ENCODE measurements at places on chromosomes 7 and 10.
A peak's percentile ranks its signal among the peaks of the same experiment; 100 is the strongest.

DNA sequence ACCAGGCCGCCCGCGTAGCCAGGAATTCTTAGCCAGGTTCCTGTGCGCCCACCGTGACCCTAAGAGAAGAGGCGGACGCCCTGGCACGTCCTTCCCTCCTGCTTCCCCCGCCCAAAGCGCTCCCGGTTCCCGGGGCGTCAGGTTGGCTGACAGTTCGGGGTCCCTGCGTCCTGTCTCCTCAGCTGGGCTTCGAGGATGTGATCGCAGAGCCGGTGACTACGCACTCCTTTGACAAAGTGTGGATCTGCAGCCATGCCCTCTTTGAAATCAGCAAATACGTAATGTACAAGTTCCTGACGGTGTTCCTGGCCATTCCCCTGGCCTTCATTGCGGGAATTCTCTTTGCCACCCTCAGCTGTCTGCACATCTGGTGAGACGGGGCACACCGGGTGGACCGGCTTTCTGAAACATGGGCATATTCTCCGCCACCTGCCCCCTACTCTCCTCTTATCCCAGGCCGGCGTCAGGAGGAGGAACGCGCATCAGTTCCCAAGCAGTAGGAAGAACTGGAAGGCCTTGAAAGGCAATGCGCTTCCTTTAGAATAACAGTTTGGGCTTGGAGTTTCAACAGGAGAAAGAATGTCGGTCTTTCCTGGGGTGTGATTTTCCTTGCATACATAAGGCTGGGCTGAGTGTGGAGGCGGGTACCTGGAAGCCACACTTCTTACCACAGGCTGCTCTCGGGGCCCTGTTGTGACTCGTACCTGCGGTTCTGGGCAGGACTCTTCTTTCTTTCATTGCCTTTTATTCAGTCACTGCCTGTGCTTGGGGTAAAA, 728 bp downstream of the CAV2 start:
- H3K4me1 ChIP-seq, result peaks cover 46% of the 10 kb centered on the region
- H3K36me3 ChIP-seq, result no peaks in the 10 kb centered on the region
- peak overlapping the region; percentile 70 for H3K4me3 ChIP-seq
- DNase-seq, result peak; percentile 29
- H3K27me3 ChIP-seq, result no peaks in the 10 kb centered on the region

DNA sequence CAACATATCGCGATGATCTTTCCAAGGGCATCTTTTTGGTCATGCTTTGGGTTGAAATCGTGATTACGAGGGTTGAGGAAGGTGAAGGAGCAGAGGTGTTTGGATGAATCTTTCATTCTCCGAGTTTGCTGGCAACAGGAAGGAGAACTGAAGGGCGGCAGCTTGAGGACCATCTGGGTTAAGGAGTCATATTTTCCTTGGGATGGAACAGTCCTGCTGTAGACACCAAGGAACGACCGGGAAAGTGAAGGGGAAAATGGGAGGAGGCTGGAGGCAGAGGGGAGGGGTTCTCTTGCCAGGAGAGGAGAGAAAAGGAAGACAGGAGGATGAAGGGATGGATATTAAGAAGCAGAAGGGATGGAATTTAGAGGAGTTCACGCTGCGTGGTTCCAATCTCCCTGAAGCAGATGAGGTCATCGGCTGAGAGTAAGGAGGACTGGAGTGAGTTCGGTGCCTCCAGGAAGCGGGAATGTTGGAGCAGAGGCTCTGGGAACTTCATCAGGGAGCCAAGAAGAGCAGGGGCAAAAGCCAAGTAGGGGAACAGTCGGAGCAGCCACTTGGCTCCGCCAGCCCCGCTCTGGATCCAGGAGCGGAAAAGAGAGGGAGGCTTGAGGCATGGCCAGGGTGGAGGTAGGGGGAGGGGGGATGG, 116.6 kb upstream of the GALNT17 start:
- no peak overlapping the region for H3K4me3 ChIP-seq
- peak; percentile 72 for DNase-seq
- no peaks in the 10 kb centered on the region for H3K27me3 ChIP-seq
- no peaks in the 10 kb centered on the region for H3K36me3 ChIP-seq
- H3K27ac ChIP-seq, result peak overlapping the region; percentile 14

DNA sequence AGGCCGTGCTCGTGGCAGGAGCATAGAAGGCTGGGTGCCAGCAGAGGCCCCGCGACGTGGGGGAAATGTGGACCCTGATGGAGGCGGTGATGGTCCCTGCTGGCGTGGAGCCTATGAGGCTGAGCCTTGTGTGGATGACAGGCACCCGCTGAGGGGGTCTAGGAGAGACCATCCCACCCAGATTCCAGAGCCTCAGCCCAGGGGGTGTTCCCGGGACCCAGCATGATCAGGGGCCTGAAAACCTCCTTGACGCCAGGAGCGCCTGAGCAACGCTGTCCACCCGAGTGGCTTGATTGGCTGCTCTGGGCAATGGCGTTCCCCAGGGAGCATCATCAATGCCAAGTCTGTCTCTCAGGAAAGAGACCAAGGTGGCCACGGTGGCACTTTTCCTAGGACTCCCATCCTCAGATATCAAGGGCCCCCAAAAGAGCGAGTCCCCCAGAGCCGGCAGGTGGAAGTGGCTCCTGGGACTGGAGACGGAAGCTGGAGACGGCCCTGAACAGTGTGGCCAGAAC, 61.1 kb downstream of the PWWP2B start:
- no peak overlapping the region for H3K27ac ChIP-seq
- H3K27me3 ChIP-seq, result peaks cover 10% of the 10 kb centered on the region
- no peak for DNase-seq
- peaks cover 80% of the 10 kb centered on the region for H3K4me1 ChIP-seq
- H3K36me3 ChIP-seq, result no peaks in the 10 kb centered on the region

DNA sequence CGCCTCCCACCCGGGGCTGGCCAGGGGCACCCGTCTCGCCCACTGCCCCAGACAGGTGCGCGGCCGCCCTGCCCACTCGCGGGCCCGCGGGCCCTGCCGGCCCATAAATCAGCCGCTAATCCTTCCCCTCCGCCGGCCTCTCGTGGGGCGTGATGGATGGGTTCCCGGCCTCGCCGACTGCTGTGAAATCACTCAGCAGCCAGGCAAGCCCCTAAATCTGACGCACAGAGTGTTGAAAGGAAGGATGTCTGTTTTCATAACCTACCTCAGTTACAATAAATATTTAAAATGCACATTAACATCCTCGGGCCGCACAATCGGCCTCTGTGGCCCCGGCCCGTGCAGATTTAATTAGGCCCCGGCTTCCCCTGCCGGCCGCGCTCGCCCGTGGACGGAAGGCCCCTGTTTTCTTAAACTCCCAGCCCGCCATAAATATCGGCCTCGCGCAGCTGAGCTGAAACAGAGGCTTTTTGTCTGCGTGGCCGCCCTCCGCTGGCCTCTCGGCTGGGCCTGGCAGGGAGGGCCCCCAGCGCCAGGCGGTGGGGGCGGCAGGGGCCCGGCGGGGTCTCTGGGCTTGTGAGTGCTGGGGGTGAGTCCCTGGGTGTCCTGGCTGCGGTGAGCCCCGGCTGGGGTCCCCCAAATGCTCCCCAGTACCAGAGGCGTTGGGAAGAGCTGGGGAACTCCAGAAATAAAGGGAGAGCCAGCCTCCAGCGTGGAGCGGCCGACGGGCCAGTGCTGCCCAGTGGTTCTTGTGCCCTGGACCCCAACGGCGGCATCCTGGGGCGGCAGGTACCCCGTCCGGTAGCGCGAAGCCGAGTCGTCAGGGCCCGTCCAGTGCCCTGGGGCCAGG, 90.7 kb downstream of the UNCX start:
- no peaks in the 10 kb centered on the region for H3K4me1 ChIP-seq
- H3K4me3 ChIP-seq, result no peak overlapping the region
- H3K36me3 ChIP-seq, result no peaks in the 10 kb centered on the region
- no peaks in the 10 kb centered on the region for H3K27me3 ChIP-seq
- peak; percentile 72 for DNase-seq

DNA sequence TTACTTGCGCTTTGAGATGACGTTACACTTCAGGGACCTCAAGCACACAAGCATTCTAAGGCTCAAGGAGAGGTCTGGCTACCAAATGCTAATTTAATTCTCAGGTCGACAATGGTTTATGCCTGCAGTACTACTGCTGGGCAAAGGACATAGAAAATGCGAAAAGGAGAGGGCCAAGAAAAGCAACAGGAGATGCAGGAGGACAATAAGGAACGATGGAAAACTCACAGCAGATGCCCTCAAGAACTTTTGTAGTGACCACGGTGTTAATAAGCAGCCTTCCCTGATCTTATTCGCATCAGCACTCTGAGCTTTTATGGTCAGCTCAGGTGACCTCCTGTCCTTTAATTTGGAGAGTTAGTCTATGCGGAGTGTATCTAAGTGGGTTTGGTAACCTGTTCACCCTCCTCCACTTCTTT, 146.3 kb downstream of the GPR85 start:
- H3K36me3 ChIP-seq, result no peaks in the 10 kb centered on the region
- peak overlapping the region; percentile 83 for H3K4me3 ChIP-seq
- DNase-seq, result no peak

GRCh38 chr10:47033541-47034270, 122.5 kb downstream of the PTPN20 start:
- no peaks in the 10 kb centered on the region for H3K27me3 ChIP-seq
- no peak overlapping the region for H3K27ac ChIP-seq
- DNase-seq, result no peak
- H3K36me3 ChIP-seq, result no peaks in the 10 kb centered on the region
- no peak overlapping the region for H3K4me3 ChIP-seq

DNA sequence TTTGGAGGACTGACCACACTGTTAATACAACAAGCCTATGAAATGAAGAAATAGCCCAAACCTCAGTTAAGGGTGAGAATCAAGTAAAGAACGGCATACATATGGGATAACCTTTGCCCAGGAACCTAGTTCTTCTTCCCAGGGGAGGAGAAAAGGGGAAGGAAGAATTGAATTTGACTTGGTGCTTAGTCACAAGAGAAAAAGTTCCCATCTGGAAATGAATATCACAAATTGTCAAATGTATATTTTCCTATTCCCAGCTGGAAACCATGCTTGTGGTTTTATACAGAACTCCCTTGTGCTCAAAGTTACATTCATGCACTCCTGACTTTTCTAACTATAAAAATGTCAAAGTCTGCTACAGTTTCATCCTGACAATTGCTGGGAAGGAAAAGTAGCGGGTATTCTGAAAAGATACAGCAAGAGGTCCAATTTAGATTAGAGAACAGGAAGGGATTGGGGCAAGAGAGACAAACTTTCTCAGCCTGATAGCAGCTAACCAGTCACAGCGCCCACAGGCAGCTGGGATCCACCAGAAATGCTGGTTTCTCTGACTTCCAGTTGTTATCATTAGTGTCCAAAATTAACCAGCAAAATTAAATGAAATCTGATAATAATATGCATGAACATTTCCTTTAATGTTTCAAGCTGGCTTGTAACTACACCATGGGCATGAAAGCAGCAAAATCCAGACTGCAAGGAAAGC, 18.6 kb upstream of the GSAP start:
- H3K27ac ChIP-seq, result no peak overlapping the region
- H3K36me3 ChIP-seq, result no peaks in the 10 kb centered on the region
- H3K4me1 ChIP-seq, result peaks cover 4% of the 10 kb centered on the region
- no peak overlapping the region for H3K4me3 ChIP-seq
- H3K27me3 ChIP-seq, result no peaks in the 10 kb centered on the region

- no peak overlapping the region for H3K27ac ChIP-seq
- H3K27me3 ChIP-seq, result no peaks in the 10 kb centered on the region
- peaks cover 17% of the 10 kb centered on the region for H3K4me1 ChIP-seq
- H3K4me3 ChIP-seq, result no peak overlapping the region
- no peaks in the 10 kb centered on the region for H3K36me3 ChIP-seq
- DNase-seq, result peak; percentile 19
Measured at GRCh38 chr10:42980553-42981357, 96.1 kb upstream of the RET start.

DNA sequence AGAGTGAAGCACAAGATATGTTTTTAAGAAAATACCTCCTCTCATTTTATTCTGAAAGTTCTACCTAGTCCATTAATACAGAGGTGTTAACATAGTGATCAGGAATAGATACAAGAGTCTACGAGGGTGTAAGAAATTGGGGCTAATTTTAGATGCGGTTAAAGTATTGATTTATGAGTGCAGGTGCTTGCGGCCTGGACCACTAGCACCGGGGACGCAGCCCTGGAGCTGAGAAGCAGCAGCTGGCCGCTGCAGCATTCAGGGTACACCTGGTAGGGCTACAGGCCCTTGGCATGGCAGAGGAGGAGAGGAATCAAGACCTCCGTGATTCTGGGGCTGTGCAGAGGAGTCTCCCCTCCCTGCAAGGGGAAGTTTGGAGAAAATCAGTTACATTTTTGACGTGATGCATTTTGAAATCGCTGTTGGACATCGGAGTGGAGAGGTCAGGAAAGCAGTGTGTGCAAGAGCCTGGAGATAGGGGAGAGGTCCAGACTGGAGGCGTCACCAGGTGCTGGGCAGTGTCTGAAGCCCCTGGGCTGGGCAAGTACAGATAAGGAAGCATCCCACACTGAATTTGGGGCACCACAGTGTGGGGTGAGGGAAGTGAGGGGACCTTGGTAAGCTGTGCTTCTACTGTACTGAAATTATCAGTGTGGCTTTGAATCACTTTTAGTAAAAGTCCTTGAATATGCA, 112.3 kb downstream of the VWC2 start:
- H3K27ac ChIP-seq, result no peak overlapping the region
- no peaks in the 10 kb centered on the region for H3K27me3 ChIP-seq
- DNase-seq, result no peak
- no peaks in the 10 kb centered on the region for H3K4me1 ChIP-seq

DNA sequence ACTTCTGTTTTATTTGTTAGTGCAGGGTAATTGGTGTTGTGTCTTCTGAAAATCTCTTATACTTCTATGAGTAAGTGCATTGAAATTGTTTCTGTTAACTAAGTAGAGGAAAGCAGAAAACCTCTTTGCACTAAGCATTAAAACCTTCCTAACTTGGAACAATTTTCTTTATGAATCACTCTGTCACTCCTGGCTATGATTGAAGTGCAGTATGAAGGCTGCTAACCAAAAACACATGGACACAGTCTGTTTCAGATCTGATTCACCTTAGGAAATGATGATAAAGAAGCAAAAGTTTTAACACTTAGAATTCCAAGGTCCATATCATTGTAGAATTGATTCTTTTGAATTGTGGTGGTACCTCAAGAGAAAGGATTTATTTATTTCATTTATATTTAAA, 41.9 kb downstream of the MET start:
- H3K27me3 ChIP-seq, result no peaks in the 10 kb centered on the region
- no peak for DNase-seq
- peaks cover 7% of the 10 kb centered on the region for H3K4me1 ChIP-seq
- no peaks in the 10 kb centered on the region for H3K36me3 ChIP-seq
- H3K27ac ChIP-seq, result no peak overlapping the region
- H3K4me3 ChIP-seq, result no peak overlapping the region

- H3K36me3 ChIP-seq, result no peaks in the 10 kb centered on the region
- H3K4me3 ChIP-seq, result no peak overlapping the region
- no peak overlapping the region for H3K27ac ChIP-seq
Measured at GRCh38 chr10:70293169-70293843, 9.5 kb upstream of the NPFFR1 start.

GRCh38 chr7:47370461-47371042, 211.4 kb downstream of the TNS3 start:
- no peak overlapping the region for H3K27ac ChIP-seq
- DNase-seq, result no peak
- H3K36me3 ChIP-seq, result peaks cover 16% of the 10 kb centered on the region
